ENCODE measurements at places on chromosomes 3 and 15.

- peak; percentile 41 for DNase-seq
Observed at GRCh38 chr3:83523470-83524073, 1435.2 kb upstream of the CADM2 start.

GRCh38 chr3:174700736-174701135, 158.4 kb upstream of the NAALADL2 start:
- DNase-seq, result no peak

- no peak for DNase-seq
Observed at GRCh38 chr15:100049483-100049882, 292.3 kb downstream of the ADAMTS17 start.

GRCh38 chr3:141681390-141681780, 56.7 kb upstream of the RNF7 start:
- DNase-seq, result no peak

DNA sequence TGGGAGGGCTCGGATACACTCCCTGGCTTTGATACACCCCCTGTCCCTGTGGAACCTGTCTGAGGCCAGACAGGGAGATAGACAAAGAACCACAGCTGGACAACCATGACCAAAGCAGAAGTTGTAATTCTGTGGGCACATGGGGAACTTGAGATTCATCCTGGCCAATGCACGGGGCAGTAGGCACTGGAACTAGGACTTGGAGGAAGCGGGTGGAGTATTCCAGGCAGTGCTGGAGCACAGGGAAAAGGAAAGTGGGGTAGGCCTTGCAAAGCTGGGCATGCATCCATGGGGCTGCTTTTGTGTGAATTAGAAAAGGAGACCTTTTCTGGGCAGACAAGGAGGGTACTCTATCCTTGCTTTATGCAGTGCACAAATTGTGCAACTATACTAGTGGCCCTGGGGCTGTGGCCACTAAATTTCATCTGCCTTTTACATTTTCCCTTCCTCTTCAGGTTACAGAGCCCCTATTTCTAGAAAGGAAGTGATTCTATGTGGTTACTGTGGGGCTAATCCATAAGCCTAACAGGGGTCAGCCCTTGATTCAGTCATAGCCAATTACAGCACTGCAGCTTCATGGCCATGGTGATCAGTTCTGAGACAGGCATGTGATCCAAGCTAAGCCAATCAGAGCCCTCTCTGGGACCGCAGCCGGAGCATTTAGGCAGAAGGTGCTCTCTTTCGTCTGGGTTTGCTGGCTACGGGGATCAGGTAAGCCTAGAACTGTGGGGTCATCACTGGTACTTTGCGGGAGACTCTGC, 21.0 kb downstream of the CRABP1 start:
- no peak for DNase-seq

GRCh38 chr3:51522273-51522962, 16.1 kb upstream of the RAD54L2 start:
- no peak for DNase-seq

GRCh38 chr3:15342246-15342645, 9.9 kb upstream of the SH3BP5 start:
- no peak for DNase-seq

DNA sequence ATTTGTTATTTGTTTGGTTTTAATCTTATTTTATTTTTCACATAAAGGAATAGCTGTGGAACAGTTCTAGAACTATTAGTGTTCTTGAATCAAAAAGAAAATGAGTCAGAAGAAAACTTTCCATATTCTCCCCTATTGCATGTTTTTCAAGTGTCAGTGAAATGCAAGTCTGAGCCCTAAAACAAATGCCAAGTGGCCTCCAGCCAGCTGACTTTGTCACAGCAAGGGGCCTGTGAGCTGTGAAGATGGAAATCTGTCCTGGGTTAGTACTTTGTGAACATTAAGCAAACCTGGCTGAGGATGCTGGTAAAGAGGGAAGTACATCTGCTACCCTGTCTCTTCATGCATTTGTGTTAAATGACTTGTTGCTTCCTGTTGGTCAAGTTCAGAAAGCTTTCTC, 14.2 kb downstream of the LRRC49 start:
- DNase-seq, result no peak

DNA sequence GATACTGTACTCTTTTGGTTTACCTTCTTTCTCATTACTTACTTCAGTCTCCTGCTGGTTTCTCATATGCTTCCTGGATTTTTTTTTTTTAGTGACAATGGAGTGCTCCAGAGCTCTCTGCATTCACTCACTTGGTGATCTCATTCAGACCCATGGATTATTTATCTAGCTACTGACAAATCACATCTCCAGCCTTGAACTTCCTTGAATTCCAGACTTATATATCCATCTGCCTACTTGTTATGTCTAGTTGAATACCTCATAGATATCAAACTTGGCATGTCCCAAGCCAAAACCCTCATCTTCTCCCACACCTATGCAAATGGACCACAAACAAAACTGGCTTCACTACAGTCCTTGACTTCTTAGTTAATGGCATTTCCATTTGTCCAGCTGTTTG, 234.7 kb upstream of the ZPLD1 start:
- DNase-seq, result no peak

DNA sequence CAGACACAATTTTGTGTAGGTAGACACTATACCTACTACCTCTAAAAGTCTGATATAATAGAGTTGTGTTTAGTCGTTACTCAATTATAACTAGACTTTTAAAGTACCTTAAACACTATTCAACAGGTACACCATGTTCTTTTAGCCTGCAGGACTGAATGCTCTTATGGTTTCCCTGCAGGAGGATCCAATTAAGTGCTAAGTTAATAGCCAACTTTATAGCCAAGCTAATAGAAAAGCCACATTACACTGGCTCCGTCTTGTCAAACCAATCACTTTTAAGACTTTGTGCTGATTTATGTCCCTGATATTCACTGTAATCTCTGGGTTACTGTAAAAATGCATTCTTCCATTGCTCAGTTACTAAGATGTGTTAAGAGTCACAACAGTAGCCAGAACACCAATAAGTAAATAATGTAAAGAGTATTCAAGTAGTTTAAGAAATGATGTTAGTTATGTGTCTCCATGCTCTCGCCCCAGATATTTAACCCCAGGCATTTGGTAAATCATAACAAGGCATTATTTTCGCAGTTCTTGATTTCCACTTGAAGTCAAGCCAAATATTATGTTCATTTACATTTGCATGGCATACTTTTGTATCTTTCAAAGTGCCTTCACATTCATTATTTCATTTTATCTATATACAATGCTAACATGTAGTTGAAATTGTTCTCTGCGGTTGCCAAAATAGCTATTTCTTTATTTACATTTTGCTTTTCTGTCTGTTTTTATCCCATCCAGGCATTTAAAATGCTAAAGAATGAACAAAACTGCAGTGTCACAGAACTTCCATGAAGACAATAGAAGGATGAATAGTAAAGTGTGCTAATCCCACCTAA, 42.7 kb upstream of the AP4E1 start:
- no peak for DNase-seq

GRCh38 chr3:134334901-134335280, 39.4 kb downstream of the AMOTL2 start:
- DNase-seq, result no peak

DNA sequence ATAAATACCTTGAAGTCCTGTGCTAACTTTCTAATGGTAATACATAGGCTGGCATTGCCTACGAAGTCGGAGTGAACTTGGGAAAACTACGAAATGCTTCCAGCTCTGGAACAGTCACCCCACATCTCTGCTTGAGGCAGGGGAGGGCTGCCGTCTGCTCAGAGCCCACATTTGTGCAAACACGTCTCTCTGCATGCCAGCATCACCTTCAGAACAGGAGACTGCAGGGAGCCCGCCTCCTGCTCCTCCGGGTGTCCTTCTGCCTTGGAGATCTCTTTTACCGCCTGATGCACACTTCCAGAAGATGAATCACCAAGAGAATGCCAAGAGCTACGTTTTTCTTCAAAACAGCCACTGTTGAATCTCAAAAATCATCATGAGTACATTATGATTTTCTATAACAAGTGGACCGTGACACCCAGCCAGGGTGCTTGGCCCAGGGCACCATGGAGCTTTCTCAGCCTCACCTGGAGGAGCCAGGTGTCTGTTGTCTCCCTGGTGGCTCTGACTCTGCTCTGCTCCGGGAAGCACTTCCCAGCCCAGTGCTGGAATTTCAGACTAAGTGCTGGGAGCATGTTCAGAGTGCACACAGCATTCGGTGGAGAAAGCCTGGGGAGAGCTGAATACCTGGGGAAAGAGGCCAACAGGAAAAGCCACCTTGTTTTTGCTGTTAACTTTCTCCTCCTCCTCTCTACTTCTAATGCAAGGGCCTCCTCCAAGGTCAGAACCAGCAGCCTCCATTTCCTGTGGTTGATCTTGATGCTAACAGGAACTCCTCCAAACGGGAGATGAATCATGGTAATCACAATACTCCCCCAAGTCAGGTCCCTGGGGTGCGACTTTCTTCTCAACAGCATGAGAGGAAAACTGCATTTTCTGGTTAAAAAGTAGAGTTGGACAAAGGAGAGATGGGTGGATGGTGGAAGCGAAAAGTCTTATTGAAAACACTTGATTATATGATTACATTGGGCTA, 467.7 kb downstream of the GABRG3 start:
- DNase-seq, result no peak
